ENCODE measurements at places on chromosomes 7 and 10.

GRCh38 chr7:112886208-112886607 lies 96.0 kb upstream of the TMEM168 start:
- DNase-seq: no peak

- no peak for DNase-seq
Measured at GRCh38 chr10:52115823-52116222, 198.3 kb upstream of the DKK1 start.

GRCh38 chr10:88392222-88392621 lies 190.9 kb downstream of the RNLS start:
- DNase-seq: no peak

GRCh38 chr7:69095127-69095526 lies 503.1 kb upstream of the AUTS2 start:
- no peak for DNase-seq

DNA sequence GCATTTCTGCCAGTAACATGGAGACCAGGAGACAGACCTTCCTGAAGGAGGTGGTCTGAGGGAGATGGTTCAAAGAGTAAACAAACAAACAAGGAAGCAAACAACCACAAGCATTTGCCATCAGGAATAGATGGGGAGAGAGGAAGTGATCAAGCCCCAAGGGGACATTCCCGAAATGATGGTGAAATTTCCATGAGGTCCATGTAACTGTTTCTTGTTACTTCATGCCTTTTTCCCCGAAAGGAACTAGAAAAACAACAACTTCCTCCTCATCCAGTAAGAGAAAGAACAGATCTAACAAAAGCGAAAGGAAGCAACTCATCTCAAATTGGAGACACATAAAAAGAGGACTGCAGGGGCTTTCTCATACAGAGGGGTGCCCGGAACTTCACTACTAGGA lies 152.5 kb upstream of the ZNF32 start:
- no peak for DNase-seq

DNA sequence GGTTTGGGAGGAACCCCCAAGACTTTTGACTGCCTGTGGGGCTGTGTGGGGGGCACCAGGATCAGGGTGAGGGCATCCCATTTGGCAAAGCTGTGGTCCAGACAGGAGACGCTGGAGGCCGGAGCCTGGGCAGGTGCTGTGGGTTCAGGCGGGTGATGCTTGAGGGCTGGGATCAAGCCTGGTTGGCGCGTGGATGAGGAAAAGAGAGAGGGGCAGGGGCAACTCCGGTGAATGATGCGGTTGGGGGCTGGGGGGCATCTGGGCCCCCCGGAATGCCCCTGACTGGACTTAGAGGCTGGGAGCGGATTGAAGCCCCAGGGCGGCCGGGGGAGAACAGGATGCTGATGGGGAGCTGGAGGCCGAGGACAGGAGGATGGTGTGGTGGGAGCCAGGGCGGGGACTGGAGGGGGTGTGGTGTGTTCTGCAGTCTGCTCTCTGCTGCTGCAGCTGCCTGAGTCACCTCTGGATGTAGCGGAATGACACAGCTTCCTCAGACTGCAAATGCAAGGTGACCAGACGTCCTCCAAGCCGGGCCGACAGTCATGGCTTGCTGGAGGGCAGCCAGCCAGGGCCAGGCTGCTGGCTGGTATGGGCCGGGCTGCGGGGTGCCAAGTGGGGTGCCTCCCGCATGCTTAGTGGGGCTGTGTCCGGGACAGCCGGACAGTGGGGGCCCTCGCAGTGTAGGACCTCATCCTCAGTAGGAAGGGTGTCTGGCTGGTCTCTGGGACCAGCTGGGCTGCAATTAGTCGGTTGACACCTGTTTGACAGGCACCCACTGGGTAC lies 3.2 kb downstream of the MAFK start:
- DNase-seq: no peak

GRCh38 chr7:27210441-27211083 lies 10.7 kb upstream of the HOXA13 start:
- DNase-seq: no peak

Measured in NCI-H446 (cell line).